ENCODE measurements at places on chromosomes 2 and 18.
A peak's percentile ranks its signal among the peaks of the same experiment; 100 is the strongest.

DNA sequence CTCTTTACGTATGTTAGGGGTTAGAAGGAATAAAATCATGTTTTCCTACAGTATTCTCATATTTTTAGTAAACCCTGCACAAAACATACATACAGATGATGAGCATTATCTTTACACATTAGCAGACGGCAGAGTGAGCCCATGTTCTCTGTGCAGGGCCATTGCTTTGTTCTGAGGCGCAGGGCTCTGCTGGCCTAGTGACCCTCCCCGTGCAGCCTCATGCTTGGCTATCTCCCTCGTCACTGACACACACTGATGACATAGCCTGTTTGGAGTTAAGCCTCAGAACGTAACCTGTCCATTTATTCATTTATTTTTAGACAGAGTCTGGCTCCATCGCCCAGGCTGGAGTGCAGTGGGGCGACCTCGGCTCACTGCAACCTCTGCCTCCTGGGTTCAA is 115.9 kb upstream of the FOSL2 start:
- DNase-seq: no peak

- DNase-seq: no peak
Observed at GRCh38 chr2:30865892-30866681, 58.8 kb upstream of the CAPN13 start.

DNA sequence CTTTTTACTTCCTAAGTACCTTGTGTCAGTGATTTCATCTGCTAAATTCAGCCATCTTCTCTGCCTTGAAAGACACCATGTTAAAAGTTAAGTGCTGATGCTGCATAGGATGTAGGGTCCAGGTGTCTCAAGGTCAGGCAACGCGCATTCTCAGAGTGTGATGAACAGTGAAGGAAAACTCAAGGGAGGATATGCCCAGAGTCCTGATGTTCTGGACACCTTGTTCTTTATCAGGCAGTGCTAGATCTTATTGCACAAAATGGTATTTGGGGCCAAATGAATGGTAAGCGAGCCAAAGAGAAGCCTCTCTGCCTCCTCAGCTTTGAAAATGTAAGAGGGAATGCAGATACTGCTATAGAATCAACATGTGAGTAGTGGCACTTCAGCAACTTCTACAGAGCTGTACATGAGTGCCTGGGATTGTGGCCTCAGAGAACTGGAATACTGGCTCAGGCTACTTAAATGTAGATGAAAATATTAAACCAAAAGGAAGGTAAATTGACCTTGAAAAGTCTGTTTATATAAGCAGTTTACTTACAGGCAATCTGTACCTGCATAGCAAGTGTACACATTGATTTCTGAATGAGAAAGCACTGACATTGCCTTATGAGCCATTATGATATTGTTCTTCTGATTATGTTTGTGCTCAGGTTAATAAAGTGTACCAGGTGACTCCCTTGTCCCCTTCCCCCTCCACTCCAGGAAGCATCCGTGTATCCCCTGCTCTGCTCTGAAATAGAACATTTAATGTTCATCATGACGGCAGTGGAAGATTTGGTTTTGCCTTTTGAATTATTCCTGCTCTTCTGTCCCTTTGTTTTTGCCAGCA is 86.7 kb upstream of the RANBP2 start:
- DNase-seq: peak; percentile 88

DNA sequence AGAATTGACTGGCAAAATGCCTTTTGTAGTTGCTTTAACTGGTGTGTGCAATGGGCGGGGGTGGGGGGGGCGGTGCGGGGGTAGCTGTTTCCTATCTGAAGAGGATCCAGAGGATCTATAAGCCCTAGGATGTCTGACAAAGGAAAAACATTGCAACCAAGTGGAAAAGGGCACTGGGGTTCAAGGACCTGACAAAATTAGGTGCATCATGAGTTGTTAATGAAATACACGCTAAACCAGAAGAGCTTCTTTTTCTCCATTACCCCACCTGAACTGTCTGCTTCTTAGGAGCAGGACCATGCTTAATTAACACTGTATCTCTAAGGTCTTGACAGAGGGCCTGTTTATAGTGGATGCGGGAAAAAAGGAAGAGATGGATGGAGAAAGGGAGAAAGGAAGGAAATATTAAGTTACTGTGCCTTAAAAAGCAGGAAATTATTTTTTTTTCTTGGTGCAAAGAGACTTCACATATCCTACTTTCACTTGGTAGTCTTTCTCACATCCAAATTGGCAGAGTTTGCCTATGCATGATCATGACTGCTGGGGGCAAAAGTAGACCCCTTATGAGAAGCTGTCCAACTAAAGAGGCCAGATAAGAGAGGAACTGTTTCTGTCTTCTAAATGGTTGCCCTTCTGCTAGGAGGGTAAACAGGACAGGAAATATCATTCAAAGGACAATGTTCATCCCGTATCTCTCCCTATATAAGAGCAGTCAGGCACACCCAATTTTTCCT is 4.6 kb downstream of the RND3 start:
- DNase-seq: no peak

DNA sequence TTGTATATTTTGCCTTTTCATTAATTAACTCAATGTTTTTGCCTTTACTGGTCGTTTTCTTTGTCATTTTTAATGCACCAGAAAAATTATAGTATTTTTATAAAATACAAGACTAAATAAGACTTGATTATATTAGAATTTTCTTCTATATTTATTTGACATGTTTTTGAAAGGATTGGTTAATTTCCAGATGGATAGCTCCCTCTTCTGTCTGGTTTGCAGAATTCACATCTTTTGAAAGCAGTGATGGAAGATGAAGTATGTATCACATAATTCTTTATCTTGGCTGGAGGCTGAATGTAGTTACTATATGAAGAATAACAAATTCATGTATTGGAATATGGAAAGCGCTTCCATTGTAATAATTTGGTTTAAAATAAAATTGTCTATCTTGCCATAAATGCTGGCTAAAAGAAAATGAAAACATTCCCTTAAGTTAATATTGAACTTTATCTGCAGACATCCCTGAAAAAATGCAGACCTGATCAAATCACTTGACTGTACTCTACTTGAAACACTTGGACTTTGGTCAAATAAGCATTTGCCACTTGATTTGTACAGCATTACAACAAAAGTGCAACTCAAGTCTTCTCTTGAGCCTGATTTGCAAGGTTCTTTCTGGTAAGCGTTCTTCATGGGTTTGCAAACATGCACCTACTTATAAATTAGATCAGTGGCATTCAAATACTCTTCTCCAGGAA is 86.3 kb upstream of the EFEMP1 start:
- DNase-seq: peak; percentile 68
